ENCODE measurements at places on chromosomes 16 and 17.

- DNase-seq = no peak
These were observed 11.4 kb downstream of the TAX1BP3 start for GRCh38 chr17:3656755-3657587.

DNA sequence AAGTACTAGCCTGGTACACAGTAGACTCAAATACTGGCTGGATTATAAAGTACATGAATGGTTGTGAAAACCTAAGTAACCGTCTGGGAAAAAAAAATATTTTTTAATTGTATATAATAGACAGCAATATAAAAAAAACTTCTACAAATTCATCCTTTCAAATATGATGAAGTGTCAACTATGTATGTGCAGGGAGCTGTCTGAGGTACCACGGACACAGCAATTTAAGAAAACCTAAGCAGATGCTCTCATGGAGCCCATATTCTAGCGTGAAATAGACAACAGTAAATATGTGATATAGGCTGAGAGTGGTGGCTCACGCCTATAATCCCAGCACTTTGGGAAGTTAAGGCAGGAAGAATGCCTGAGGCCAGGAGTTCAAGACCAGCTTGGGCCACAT is 104.6 kb downstream of the TTC19 start:
- no peak for DNase-seq

DNA sequence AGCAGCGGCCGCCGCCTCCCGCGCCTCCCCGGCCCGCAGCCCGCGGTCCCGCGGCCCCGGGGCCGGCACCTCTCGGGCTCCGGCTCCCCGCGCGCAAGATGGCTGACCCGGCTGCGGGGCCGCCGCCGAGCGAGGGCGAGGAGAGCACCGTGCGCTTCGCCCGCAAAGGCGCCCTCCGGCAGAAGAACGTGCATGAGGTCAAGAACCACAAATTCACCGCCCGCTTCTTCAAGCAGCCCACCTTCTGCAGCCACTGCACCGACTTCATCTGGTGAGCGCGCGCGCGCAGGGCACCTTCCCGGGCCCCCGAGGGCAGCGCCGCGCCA is 258 bp downstream of the PRKCB start:
- no peak for DNase-seq

DNA sequence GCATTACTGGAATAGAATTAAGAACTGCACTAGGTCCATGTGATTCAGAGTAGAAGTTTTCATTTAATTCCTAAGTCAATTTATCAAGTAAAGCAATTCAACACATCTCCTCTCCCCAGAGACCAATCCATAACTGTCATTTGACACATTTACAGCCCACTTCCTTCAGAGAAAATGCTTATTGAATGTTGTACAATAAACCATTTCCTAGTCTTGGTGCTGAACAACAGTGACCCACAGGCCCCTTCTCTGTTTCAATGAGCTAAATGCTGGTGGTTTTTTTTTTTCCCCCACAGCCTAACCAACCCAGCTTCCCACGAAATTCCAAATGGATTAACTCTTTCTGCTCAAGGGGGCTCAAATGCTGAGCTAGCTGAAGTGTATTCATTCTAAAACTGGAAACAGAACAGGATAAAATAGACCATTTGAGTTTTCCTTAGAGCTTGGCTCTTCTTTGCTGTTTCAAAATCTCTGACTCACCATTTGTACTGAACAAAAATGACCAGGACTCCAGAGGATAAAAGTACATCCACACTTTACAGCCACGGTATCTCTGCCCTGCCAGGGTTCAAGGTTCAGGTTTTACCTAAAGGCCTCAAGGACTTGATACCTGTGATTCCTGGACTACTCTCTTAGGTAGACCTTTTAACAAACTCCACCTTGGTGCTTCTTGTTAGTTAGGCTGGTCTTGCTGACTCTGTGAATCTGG is 62.3 kb downstream of the TMEM100 start:
- DNase-seq = no peak

- DNase-seq = no peak
These were observed 327.9 kb downstream of the SLC39A11 start for GRCh38 chr17:72764632-72765041.

DNA sequence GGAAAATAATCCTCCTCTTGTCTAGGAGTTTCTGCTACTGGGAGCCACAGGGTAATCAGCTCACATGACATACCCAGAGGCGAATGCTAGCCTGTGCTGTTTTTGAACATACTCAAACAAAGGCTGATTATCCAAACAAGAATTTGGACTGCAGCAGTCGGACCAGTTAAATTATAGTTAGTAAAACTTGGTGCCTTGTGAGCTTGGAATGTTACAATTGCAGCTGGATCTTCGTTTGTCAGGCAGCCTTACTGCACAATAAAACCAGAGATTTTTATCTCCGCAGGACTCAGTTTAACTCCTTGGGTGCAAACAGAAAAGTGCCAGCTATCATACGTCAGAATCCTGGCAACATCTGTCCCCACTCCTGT is 163.8 kb upstream of the TBX2 start:
- no peak for DNase-seq

- no peak for DNase-seq
These were observed 7.8 kb downstream of the SUPT4H1 start for GRCh38 chr17:58344047-58344790.

DNA sequence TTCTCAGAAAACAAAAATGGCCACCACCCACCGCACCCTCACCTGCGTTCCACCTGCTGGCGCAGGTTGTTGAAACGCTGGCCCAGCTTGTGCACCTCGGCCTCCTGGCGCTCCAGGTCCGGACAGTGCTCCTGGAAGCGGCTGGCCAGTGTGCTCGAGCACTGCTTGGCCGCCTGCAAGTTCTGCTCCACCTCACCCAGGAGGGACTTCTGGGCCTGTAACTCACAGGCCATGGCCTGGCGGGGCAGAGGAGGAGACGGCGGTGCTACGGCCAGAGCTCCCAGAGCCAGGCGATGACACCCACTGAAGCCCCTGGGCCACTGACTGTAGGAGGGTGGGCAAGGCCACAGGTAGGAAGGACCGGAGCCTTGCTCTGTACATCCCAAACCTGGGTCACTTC is 43.4 kb downstream of the UBN1 start:
- DNase-seq = no peak

DNA sequence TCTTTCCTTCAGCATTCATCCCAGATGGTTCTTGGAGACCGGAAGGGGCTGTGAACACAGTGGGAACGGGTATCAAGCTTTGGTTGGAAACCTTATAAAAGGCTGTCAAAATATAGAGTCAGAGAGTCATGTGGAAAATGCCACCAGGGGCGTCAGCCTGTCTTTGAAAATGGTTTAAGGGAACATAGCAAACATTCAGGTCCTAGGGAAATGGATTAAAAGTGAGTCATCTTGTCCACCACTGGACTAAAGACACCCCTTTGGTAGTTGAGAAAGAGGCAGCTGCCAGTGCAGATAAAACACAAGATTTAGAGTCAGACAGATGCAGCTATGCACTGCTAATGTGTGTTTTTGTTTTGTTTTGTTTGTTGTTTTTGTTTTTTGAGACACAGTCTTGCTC is 47.8 kb upstream of the BCO1 start:
- no peak for DNase-seq

DNA sequence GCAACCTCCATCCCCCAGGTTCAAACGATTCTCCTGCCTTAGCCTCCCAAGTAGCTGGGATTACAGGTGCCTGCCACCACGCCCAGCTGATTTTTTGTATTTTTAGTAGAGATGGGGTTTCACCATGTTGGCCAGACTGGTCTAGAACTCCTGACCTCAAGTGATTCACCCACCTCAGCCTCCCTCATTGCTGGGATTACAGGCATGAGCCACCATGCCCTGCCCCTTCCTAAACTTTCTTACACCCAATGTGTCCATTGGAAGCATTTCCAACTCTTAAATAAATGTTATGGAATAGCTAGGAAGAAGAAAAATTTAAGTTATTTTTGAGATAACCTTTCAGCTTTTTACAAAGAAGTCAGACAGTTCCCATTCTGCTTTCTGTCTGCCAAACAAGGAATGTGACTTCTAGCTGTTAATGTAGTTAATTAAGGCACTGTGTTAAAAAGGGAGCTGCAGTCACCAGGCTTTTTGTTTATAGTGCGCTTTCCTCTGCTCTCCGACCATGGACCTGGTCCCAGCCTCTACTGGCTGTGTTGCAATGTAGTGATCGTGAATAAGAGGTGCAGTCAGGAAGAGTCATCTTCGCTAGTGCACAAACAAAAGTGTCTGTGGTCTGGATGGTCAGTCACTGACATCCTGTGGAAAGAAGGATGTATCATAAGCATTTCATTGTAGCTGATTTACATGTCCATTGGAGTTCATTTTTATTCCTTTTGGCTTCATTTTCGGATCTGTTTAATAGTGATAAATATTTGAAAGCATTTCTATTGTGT is 39.7 kb downstream of the USP10 start:
- no peak for DNase-seq

DNA sequence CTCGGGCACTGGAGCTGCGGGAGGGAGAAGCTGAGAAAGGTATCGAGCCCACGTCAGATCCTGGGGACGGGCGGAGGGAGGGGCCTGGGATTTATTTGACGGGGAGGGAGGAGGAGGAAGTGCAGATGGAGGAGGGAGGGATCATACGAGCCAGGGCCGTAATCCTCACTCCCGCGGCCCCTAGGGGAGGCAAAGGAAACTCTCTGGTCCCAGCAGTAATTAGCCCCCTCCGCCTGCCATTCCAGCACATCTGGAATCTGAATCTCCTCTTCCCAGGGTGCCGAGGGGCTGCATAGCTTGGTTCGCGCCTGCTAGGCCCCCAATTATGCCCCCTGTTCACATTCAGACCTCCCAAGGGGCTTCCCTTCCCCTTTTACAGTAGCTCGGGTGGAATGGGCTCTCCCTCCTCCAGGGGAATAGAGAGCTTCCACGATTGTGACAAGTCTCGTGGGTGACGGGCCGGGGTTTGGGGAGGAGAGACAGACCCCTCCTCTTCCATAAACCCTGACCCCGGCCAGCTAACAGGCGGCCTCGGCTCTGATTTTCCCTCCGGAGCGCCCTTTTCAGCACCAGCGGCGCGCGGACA is at the start of gene SEZ6L2:
Gene SEZ6L2 (minus strand): TSS at position 35 of the 586 bp plus-strand sequence. CDS start 531 bp downstream, outside the sequence.
- DNase-seq = peak; percentile 36

DNA sequence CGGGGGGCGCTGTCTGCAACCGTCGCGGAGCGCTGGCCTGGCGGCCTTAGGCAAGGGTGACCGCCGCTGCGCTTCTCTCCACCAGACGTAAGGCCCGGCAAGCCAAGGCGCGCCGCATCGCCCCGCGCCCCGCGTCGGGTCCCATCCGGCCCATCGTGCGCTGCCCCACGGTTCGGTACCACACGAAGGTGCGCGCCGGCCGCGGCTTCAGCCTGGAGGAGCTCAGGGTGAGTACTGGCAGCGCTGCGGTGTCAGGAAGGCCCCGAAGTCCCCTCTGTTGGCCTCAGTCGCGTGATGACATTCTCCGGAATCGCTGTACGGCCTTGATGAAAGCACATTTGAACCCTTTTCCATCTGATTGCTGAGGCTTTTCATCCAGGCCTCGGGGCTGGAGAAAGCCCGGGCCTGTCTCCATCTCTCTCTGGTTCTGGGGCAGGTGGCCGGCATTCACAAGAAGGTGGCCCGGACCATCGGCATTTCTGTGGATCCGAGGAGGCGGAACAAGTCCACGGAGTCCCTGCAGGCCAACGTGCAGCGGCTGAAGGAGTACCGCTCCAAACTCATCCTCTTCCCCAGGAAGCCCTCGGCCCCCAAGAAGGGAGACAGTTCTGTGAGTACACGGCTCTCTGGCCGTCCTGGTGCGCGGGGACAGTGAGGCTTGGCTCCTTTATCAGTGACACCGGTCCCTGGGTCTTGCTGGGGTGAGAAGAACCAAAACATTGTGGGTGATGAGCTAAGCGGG is 831 bp downstream of the RPL13 start:
- DNase-seq = no peak

- DNase-seq = no peak
These were observed 208.3 kb upstream of the SALL1 start for GRCh38 chr16:51359141-51359955.

GRCh38 chr17:65799454-65799853 is 238.0 kb upstream of the AXIN2 start:
- DNase-seq = no peak

- no peak for DNase-seq
These were observed 31.0 kb downstream of the MMP15 start for GRCh38 chr16:58056580-58056979.

DNA sequence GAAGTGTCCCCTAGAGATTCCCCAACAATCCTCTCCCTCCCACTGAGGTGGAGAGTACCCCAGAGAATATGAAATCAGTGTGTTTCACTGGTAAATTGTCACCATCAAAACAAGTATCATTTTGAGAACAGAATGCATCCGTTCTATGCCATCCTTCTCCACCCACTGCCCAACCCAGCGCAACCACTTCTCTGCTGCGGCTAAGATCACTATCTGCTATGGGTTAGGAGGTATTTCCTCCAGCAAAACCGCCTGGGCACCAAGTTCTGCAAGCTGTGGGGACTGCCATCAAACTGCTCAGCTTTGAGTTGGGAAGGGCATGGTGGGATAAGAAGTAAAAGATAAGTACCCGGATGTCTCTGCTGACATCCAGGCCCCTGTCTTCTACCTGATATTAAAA is 24.4 kb downstream of the CNTNAP1 start:
- no peak for DNase-seq

DNA sequence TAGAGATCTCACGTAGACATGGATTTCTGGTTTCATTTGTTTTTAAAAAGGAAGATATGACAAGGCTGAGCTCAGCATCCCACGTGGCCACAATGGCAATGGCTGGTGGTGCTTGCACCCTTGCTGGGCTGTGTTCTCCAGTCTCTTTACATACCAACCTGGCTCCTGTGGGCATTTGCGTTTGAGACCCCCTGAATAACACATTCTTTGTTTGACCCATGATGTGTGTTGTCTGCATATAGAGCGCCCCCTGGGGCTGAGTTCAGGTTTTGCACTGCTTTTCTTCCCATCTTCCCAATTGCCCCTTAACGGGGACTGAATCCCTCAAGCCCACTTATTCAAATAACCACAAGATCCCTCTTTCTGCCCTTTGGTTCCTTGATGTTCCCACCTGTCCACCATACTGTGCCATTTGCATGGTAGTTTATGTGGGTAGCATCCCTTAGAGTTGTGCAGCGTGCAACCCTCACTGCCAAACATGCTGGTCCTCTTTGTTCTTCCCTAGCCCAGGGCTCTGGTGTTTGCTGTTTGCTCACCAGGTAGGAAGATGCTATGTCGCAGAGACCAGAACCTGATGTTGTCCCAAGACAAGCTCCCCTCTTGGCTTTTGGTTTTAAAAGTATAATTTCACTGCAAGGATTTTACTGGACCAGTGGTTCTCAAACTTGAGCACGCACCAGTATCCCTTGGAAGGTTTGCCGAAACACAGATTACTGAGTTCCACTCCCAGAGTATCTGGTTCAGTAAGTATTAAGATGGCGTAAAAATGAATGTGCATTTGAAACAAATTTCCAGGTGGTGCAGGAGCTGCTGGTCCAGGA is 38.5 kb upstream of the NKD1 start:
- DNase-seq = no peak

DNA sequence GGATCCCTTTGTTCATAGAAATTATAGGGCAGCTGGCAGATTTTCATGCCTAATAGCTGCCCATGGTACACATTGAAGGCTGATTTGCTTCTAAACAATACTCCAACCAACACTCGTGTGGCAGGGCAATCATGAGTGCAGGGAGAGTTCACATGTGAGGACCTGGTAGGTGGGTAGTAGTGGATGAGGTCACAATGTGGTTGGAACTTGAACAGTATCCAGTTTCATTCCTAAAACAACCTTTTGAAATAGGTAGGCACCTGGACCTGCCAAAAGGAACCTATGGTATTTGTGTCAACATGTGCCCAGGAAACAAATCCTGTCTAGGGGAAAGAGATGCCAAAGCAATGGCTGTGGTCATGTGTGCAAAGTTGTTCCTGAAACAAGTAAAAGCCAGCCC is 32.8 kb downstream of the CCL4 start:
- DNase-seq = no peak

- no peak for DNase-seq
These were observed 127.2 kb downstream of the CDH8 start for GRCh38 chr16:61909074-61909473.

- DNase-seq = no peak
These were observed 214.1 kb downstream of the SEC14L1 start for GRCh38 chr17:77354670-77355455.
